ENCODE measurements at places on chromosomes 3 and 15.

DNA sequence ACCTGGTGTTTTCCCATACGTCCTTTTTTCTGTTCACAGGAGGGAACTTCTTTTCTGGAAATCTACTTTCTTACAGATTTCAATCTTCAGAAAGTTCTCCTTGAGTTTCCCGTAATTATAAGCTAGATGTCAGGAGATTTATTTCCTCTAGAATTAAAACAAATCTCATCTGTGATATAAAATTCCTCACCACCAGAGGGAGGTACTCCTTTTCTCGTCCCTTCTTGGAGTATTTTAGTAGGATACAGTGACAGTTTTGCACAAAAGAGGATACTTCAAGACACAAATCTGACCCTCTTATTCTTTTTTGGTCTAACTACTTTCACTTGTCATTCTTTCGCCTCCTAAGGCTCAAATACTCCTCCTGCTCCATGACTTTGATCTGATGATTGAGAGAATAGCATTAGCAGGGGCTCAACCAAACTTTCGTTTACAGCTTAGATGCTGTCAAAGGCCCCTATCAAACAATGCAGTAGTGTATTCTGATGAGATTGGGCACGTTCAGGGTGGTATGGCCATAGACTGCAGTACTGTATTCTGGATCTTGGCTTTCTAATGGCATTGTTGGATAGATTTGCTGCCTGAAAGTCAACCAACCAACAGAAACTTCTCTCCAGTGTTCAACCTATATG lies 38.0 kb downstream of the TMEM41A start:
- DNase-seq: no peak

- DNase-seq: no peak
Observed at GRCh38 chr3:12988728-12989454, 84.3 kb downstream of the IQSEC1 start.

- DNase-seq: no peak
Observed at GRCh38 chr3:178950676-178951075, 120.9 kb downstream of the ZMAT3 start.

DNA sequence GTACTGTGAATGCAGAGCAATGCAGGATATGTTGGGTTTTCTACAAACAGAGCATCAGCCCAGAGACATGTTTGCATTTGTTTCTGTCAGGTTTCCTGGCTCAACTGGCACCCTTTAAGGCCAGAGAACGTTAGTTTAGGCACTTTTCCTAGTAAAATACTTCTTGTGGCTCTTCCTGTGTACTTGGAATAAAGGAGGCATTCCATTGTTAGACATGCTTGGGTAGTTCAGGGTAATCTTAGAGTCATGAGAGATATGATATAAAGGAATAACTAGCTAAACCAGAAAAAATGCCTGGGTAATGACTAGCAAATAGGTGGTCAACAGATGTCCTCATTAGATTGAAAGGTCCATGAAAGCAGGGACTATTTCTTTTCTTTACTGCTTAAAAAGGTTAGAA lies 60.4 kb upstream of the RBM5 start:
- no peak for DNase-seq

DNA sequence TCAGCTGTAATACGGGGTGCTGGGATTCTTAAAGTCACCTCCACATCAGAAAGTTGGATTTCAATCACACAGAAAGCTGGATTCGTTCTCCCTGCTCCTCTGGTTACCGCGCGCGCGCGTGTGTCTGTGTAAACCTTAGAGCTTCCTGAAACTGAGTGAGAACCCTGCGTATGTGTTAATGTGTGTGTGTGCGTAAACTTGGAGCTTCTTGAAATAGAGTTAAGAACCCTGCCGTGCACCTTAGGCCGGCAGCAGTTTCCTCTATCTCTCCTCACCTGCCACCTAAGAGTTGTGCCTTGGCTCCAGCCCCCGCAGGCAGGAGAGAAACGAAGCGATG lies 531 bp downstream of the LZTFL1 start:
- no peak for DNase-seq
